Activated T-helper 2 cell treated with anti-CD3 and anti-CD28 coated beads, Interferon-gamma antibody, Interleukin-2, Interleukin-4, amounts not matched to agents 10 μg/mL and 5 μg/mL and 100 μg/mL, durations not matched to agents 14 hours and 24 hours and 36 hours (primary cell): ENCODE measurements at places on chromosomes 5 and 9. TPM values are rescaled to one million over a fixed set of nuclear protein-coding genes. Genes with fewer than 3 reads are reported as not detected.

TAF11L10 gene
- total RNA-seq = not detected in 2 replicates

NUDT12 gene
- total RNA-seq = 1.6 and 3.1 TPM in 2 replicates

RFX3 gene
- 11.3 and 11.9 TPM in 2 replicates for total RNA-seq

DNA sequence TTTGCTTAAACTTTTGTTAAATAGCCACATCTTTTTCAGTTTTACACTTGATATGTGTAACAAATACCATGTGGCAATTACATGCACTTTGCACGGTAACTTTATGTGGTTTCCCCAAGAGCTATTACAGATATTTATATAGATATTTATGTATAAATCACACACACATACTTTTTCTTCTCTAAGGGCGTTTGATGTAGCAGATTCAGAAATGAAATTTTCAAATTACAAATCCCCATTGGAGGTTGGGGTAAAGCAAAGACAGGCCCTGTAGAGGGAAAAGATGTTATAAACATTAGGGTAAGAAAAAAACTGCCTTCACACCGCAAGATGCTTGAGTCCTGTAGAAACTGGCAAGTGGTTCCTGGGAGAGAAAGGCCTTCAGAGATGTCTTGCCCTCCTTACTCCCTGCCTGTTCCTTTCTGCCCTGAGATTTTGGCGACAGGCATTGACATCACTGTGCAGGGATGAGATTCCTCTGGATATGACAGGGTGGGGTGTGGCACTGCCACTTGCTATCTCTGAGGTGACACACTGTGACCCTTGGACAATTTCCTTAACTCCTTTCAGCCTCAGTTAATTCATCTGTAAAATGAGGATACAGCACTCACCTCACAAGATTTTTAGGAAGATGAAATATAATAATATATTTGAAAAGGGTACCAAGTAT, 177.9 kb upstream of the TUT7 start:
- no peak for DNase-seq

WNT8A gene
- not detected in 2 replicates for total RNA-seq

C1QTNF3 gene
- 1.5 and 1.7 TPM in 2 replicates for total RNA-seq

SLC1A3 gene
- not detected in 2 replicates for total RNA-seq
